Omental fat pad (tissue), 4 donors: ENCODE measurements at places on chromosomes 16 and 17. TPM values are rescaled to one million over a fixed set of nuclear protein-coding genes. Genes with fewer than 3 reads are reported as not detected.

Gene CIITA
- total RNA-seq: 3.2 TPM

Gene ENPP7
- total RNA-seq: not detected

Gene SKAP1
- total RNA-seq: 1.9 TPM

Gene FTO
- 86.7 TPM for total RNA-seq

Gene HCRT
- total RNA-seq: not detected

Gene SLC52A1
- not detected for total RNA-seq

Gene SMIM36
- not detected for total RNA-seq

Gene UNC13D
- total RNA-seq: 27.1 TPM

Gene TEX14
- 1.3 TPM for total RNA-seq

Gene TMEM256
- total RNA-seq: 98.2 TPM

Gene CCL1
- total RNA-seq: not detected

Gene IL17C
- not detected for total RNA-seq

Gene CCDC137
- 6.8 TPM for total RNA-seq

Gene TAC4
- total RNA-seq: not detected

Gene QRICH2
- total RNA-seq: 1.2 TPM

Gene CDH15
- not detected for total RNA-seq

Gene ITGB4
- total RNA-seq: 27.0 TPM

Gene RNF43
- total RNA-seq: 0.19 TPM

Gene TMC8
- 3.2 TPM for total RNA-seq

Gene NXPH3
- total RNA-seq: 5.2 TPM

Gene CASKIN1
- total RNA-seq: 0.19 TPM

Gene TNK1
- total RNA-seq: 13.5 TPM

Gene MYH10
- 41.1 TPM for total RNA-seq

Gene CRYM
- total RNA-seq: not detected

Gene OVCA2
- total RNA-seq: 23.5 TPM

Gene UBB
- total RNA-seq: 937 TPM

Gene SCGB1C2
- total RNA-seq: not detected

Gene GSG1L
- not detected for total RNA-seq

Gene ITGAD
- total RNA-seq: 0.47 TPM

Gene MRPL10
- 38.6 TPM for total RNA-seq

Gene KRTAP2-3
- not detected for total RNA-seq

Gene NDRG4
- 15.5 TPM for total RNA-seq

Gene MPO
- 0.84 TPM for total RNA-seq

Gene CTRB1
- not detected for total RNA-seq

Gene TAT
- 0.19 TPM for total RNA-seq

Gene TGFB1I1
- 21.4 TPM for total RNA-seq

Gene CLDN7
- 7.0 TPM for total RNA-seq

Gene RHBDL1
- total RNA-seq: 0.44 TPM
